CD8-positive, alpha-beta memory T cell (primary cell): ENCODE measurements at places on chromosomes 16 and 17.

DNA sequence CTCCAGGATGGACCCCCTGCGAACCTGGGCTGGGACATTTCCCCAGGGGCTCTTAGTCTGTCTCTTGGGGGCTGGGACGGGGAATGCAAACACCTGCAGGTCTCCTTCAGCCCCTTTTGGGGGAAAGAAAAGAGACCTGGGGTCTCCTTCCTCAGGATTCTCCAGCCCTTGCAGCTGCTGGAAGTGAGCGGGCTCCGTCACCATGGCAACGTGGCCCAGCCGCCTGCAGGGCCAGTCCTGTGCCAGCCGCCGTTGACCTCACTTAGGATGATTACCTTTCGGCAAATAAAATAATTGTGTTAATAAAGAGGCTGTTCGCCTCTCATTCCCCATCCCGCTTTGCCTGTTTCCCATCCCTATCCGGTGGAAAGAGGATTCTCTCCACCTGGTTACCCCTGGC is 25.7 kb downstream of the MRM1 start:
- DNase-seq, result no peak

DNA sequence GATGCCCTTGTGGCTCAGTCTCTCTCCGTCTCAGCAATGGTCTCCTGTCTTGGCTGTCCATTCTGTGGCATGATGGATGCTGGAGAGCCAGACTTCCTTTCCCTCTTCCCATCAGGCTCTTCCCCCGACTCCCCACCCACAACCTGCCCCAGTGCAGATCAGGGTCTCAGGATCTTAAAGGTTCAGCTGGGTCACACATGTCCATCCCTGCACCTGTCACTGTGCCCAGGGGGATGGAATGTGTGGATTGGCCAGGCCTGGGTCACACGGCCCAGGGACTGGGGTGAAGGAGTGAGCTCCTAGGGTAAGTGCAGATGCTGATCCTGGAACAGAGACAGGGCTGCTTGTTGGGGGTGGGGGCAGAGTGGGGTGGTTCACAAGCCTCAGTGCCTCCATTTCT is 23.0 kb downstream of the ADGRG5 start:
- DNase-seq, result no peak

- DNase-seq, result no peak
These were observed 27.1 kb downstream of the TBC1D3B start for GRCh38 chr17:36149296-36149820.

GRCh38 chr17:77370586-77370985 is 229.8 kb downstream of the SEC14L1 start:
- DNase-seq, result no peak

- DNase-seq, result no peak
These were observed 61.1 kb downstream of the SOCS1 start for GRCh38 chr16:11194913-11195312.

GRCh38 chr16:51756447-51757123 is 605.5 kb upstream of the SALL1 start:
- DNase-seq, result no peak

GRCh38 chr17:42678951-42679491 is 2.2 kb upstream of the PLEKHH3 start:
- peak; percentile 71 for DNase-seq

GRCh38 chr16:53611179-53611696 is 92.4 kb downstream of the RPGRIP1L start:
- DNase-seq, result no peak

GRCh38 chr16:3252967-3253366 is 3.5 kb downstream of the MEFV start:
- no peak for DNase-seq

GRCh38 chr16:31127182-31127581 is 8.3 kb downstream of the PRSS8 start:
- DNase-seq, result no peak

GRCh38 chr17:58452738-58453137 is 35.4 kb upstream of the RNF43 start:
- DNase-seq, result no peak

DNA sequence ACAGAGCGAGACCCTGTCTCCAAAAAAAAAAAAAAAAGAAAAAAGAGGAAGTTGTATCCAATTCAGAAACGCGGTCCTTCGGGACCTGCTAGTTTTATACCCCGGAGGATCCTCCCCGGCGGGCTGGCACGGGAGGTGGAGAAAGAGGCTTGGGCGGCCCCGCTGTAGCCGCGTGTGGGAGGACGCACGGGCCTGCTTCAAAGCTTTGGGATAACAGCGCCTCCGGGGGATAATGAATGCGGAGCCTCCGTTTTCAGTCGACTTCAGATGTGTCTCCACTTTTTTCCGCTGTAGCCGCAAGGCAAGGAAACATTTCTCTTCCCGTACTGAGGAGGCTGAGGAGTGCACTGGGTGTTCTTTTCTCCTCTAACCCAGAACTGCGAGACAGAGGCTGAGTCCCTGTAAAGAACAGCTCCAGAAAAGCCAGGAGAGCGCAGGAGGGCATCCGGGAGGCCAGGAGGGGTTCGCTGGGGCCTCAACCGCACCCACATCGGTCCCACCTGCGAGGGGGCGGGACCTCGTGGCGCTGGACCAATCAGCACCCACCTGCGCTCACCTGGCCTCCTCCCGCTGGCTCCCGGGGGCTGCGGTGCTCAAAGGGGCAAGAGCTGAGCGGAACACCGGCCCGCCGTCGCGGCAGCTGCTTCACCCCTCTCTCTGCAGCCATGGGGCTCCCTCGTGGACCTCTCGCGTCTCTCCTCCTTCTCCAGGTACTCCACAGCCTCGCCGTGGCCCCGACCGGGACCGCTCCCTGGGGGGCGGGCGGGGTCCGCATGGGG is at the start of gene CDH3:
CDH3 (plus strand) TSS at position 596 of the 779 bp plus-strand sequence; CDS start at position 666, 70 bp downstream.
- DNase-seq, result no peak

DNA sequence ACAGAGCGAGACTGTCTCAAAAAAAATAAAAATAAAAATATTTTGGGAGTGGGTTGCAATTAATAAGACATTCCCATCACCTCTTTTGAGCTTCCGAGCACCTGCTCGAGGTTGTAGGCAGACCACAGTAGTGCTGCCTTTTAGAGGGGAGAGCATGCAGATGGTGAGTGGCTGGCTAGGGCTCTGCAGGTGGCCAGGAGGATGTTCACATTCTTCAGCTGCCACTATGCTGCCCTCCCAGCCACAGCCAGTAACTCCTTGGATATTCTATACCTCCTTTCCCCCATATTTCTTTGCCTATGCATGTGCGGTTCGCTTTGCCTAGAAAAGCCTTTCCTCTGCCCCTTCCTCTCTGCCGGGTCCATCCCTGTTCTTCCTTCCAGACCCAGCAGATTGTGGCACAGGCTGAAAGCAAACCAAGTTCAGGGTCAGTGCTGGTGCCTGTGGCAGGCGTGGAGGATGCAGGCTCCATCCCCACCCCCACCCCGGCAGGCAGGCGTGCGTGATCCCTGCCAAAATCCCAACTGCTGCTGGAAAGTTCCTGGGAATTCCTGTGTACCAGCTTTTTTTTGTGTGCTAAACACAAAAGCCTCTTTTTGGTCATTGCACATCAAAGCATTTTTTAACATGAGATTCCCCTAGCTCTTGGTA is 33.8 kb upstream of the CMIP start:
- DNase-seq, result no peak

GRCh38 chr16:67773569-67774456 is 32.5 kb downstream of the RANBP10 start:
- DNase-seq, result no peak

DNA sequence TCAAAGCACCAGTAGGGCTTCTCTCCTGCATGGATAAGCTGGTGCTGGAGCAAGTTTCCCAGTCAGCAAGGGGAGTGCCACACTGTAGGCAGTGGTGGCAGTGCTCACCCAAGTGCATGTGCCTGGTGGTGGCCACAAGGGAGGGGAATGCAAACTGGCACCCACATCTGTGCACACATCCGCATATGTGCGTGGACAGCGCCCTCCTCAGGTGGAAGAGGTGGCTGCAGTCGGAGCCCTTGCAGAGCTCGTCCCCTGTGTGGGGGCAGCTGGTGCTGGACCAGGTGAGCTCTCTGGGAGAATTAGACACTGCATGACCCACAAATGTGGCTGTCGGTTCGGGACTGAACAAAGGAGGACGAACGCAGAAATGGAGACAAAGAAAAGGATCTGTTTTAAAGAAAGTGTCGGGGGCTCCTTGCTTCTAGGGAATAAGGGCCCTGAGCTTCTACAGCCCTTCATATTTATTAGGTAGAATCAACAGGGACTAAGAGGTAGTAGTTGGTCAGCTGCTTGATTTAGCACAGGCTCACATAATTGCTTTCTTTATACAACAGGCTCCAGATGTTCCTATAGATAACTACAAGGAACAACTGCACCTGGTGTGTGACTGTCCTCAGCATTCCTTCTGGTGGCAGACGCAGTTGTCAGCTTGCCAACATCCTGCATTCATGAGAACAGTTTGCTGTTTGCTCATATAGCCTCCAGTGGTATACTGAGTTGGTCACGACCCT is 5.3 kb upstream of the ZNF689 start:
- peak; percentile 51 for DNase-seq

- DNase-seq, result no peak
These were observed 14.6 kb downstream of the CRISPLD2 start for GRCh38 chr16:84834403-84834772.

DNA sequence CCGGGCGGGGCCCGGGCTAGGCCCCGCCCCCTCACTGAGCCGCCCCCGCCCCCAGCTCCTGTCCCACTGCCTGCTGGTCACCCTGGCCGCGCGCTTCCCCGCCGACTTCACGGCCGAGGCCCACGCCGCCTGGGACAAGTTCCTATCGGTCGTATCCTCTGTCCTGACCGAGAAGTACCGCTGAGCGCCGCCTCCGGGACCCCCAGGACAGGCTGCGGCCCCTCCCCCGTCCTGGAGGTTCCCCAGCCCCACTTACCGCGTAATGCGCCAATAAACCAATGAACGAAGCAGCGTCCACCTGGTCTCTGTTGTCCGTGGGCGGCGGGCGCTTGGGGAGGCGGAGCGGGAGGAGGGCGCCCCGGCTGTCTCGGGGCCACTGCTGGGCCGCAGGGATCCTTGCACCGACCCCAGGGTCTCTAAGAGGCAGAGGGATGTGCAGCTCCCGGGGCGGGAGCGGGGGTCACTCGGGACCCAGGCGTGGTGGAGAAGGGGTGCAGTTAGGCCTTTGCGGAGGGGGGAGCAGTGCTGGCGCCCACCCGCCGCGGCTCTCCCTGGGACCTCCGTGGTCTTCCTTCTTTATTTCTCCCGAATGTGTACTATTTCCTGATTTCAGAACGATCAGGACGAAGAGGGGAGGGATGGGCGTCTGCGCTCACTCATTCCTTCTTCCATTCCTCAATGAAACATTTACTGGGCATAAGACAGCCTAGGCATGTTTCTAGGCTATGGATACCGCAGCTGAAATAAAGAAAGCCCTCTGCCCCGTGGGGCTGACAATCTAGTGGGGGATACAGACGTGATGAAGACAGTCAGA is 2.0 kb downstream of the HBZ start:
- no peak for DNase-seq

- DNase-seq, result peak; percentile 44
These were observed 257 bp downstream of the SNAI3 start for GRCh38 chr16:88686062-88686438.

DNA sequence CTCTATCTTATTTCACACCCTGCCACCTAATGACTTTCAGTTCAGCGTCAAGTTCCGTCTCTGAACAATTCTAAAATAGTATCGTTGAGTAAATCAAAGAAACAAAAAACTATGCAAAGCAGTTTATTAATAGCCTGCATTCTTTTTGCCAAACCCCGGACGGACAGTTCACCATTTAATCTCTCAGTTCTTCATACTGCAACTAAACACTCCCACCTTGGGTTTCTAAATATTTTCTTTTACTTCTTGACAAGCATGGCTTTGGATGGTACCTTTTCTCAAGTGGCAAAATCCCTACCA is 1.2 kb downstream of the MYH11 start:
- no peak for DNase-seq

- no peak for DNase-seq
These were observed 47.2 kb upstream of the SKAP1 start for GRCh38 chr17:48477221-48477620.

DNA sequence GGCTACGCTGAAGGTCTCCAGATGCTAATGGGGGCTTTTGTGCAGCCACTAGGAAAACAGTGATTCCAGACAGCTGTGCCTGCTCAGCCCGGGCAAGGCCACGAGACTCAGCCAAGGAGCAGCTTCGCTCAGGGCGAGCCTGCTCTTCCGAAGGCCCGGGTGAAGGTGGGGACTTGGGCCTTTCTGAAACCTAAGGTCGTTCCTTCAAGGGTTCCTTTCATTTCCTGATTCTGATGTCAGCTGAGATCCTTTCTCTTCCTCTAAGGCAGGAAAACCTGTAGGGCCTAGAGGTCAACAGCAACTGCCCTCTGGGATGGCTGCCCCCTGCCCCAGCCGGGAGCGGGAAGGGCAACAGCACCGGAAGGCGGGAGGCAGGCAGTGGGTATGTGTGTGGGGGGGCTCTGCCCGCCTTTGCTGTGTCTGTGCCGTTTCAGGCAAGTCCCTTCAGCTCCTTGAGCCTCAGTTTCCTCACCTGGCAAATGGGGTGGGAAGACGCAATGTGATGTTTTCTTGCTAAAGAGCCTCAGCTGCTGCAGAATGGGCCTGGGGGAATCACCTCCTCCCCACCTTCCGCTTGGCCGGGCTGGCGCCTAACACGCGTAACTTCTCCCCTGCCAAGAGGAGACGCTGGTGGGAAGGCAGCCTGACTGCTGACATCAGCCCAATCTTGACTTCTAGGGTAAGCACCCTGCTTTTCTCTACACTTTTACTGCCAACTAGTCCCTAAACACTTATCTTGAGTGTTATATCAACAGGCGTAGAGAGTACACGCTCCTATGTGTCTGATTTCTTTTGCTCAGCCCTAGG is 32.8 kb downstream of the IRF8 start:
- no peak for DNase-seq

DNA sequence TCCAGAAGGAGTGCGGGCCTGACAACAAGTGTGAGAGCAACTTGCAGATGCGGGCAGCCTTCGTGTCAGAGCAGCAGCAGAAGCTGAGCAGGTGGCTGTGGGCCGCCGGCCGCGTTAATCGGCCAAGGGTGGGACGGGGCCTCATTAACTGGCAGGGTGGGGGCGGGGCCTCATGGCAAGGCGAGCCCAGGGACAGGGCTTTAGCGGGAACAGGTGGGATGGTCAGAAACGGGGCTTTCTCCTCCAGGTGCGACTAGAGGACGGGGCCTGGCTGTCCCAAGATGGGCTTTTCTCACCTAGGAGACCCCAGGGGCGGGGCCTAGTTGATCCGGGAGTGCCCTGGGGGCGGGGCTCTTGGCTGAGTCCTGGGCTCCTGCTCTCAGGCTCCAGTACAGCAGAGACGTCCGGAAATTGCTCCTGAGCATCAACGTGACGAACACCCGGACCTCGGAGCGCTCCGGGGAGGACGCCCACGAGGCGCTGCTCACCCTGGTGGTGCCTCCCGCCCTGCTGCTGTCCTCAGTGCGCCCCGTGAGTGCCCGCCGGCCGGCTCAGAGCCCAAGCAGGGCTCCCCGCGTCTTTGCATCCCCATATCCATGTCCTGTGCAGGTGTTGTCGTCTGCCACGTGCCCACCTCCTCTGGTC is 18.4 kb upstream of the PDK2 start:
- no peak for DNase-seq

GRCh38 chr17:12979826-12980500 is 37.9 kb downstream of the ELAC2 start:
- DNase-seq, result no peak

- no peak for DNase-seq
These were observed 190.9 kb upstream of the CHMP6 start for GRCh38 chr17:80800481-80801391.
